ENCODE measurements at places on chromosomes 6 and 20.

- no peak for DNase-seq
Measured at GRCh38 chr6:100370265-100370664, 94.5 kb downstream of the SIM1 start.

GRCh38 chr20:13325033-13325432 lies 104.0 kb downstream of the ISM1 start:
- DNase-seq: peak; percentile 39

- DNase-seq: no peak
Measured at GRCh38 chr6:37673436-37673835, 24.2 kb downstream of the MDGA1 start.

DNA sequence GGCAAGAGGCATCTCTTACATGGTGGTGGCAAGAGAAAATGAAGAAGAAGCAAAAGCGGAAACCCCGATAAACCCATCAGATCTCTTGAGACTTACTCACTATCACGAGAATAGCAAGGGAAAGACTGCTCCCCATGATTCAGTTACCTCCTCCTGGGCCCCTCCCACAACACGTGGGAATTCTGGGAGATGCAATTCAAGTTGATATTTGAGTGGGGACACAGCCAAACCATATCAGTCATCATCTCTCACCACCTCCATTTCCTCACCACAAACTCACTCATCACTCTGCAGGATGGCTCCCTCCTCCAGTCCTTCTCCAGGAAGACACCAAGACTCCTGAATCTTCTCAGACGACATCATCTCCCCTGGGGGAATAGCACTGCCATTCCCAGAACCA lies 25.8 kb upstream of the SLC16A10 start:
- DNase-seq: no peak

GRCh38 chr6:17395112-17395511 lies 1.7 kb downstream of the CAP2 start:
- no peak for DNase-seq

DNA sequence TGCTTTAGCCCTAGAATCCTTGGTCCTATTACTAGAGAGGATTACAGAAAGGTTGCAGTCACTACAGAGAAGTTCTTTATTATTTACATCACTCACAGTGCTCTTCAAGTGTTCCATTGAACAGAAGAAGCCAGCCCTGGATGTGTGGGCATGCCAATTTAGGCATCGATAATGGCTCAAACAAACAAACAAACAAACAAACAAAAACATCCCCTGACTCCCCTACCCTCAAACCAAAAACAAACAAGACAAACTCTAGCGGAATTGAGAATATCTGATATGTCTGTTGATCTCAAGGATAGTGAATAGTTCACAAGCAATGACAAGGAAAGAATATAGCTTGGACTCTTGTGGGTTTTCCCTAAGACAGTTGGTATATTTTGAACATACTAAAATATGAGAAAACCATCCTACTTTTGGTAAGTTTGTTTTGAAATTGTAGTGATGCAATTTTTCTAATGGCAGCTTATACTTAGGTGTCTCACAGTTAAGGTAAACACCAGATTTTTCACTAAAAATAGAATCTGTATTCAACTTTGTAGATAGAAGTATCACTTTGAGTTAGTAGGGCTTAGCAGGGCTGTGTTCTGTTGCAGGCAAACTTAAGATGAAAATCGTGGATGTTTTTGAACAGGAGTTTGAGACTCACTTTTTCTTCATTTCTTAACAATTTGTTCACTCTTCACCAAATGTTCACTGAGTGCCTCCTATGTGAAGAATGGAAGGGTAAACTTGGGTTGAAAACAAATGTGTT lies 92.8 kb upstream of the FAM184A start:
- DNase-seq: no peak

GRCh38 chr6:33410711-33411631 lies at the start of gene PHF1:
Gene PHF1 (plus strand): TSS chr6:33411014. CDS start chr6:33412264, 1,250 bp downstream.
- DNase-seq: peak; percentile 91

GRCh38 chr6:148565321-148565926 lies 181.4 kb upstream of the UST start:
- no peak for DNase-seq

DNA sequence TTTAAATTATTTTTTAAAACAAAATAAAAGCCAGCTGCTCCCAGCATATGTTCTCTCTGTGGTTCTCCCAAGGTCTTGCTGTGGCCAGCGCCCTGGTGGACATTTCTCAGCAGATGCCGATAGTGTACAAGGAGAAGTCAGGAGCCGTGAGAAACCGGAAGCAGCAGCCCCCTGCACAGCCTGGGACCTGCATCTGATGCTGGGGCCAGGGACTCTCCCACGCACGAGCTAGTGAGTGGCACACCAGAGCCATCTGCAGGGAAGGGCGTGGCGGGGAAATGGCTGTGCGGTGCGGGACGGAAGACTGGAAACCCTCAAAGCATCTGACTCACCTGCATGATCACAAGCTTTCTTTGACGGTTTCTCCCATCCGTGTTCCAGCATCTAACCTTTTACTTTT lies 16.5 kb downstream of the GFRA4 start:
- DNase-seq: no peak

GRCh38 chr20:32784369-32785080 lies 22.3 kb downstream of the DNMT3B start:
- DNase-seq: no peak

GRCh38 chr6:112701201-112701600 lies 354.1 kb downstream of the RFPL4B start:
- peak; percentile 15 for DNase-seq

DNA sequence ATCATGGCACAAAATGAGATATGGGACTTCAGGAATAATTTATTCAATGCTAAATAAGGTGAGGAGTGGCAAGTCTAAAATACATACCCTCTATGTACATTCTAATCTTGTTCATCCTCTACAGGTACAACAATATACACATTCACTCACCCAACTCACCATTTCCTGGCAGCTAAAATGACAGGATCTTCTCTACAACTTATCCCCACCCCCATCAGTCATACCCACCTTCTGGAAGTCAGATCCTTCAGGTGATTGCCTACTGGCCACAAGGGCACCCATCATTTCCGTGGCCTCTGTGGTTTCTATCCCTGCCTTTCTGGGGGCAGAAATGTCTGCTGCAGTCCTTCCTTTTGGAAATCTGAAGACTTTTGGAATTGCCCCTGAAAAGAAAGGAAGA lies 22.8 kb upstream of the CRIP3 start:
- no peak for DNase-seq

DNA sequence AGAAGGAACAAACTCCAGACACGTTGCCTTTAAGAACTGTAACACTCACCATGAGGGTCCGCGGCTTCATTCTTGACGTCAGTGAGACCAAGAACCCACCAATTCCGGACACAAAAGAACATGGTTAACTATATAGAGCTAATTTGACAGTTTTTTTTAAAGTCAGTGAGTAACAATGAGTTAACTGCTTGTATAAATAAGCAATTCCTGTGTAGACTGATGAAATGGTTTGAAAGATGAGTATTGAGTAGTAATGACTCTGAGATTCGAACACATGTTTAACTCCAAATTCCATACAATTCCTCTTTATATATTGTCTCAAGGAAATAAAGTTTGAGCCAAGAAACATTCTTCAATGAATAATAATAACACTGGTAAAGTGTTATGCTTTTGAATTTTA lies 478.0 kb downstream of the MMUT start:
- no peak for DNase-seq

DNA sequence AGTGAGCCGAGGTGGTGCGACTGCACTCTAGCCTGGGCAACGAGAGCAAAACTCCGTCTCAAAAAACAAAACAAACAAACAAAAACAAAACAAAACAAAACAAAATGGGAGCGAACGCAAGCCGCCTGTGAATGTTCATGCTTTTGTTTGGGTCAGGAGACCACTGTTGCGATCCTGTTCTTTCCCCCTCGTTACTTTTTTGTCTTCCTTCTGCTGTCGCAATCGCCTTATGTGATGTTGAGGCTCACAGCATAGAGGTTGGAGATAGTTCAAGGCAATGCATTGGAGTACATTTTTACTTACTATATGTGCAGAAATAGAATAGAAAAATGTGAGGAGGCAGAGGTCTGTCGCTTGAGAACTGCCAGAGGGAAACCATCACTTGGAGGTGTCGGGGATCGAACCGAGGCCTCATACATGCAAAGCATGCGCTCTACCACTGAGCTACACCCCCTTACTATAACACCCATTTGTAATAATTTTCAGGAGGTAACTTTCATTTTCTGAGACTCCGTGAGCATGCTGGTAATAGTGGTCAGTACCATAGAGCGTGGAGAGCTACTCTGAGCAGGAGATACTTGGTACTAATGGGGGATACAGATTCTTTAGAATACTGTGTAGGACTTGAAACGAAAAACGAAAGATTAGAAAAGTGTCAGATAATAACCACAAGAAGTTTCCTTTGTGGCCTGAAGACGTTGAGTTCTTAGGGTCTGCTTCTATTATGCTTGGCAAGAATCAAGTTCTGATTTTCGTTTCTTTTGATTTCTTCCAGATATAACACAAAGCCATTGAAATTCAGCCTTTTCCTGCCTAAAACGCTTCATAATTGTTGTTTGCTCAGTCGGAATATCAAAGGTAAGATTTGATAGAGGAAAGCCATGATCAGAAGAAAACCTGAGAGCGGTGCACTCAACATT lies 121.1 kb downstream of the TRIM27 start:
- no peak for DNase-seq

DNA sequence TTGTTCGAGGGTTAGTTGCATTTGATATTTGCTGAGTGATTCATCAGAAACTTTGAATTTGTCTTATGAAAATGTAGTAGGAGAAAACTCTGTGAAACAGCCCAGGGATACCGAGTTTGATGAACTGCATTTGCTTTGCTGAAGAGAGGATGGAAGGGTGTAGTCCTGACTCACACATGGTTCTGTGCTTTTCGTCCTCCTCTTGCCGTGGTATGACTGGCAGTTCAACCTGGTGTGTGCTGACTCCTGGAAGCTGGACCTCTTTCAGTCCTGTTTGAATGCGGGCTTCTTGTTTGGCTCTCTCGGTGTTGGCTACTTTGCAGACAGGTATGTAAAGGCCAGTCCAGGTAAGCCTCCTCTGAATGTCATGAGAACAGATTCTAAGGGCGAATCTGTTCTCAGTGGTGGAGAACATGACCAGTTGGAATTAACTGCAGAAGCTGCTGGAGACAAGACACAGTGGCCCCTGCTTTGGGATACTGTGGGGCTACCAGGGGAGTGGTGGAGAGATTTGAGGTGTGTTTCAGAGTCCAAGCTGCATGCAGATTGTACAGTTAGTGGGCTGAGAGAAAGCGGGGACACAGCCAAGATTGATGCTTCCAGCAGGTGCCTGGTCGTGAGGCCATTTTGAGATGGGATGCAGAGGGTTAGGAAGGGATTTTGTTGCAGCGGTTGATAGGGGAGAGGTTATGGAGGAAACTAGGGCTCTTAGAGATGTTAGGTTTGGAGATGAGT lies 8.4 kb downstream of the SLC22A1 start:
- no peak for DNase-seq

Measured in hepatocyte (in vitro differentiated cells).